ENCODE measurements at places on chromosomes 2 and 18. TPM values are rescaled to one million over a fixed set of nuclear protein-coding genes. Genes with fewer than 3 reads are reported as not detected.

Gene PSMA8
- polyA plus RNA-seq = not detected

- DNase-seq = no peak
Measured at GRCh38 chr2:29848566-29849310, 72.6 kb downstream of the ALK start.

Gene DNAJC10
- polyA plus RNA-seq = 157 TPM

DNA sequence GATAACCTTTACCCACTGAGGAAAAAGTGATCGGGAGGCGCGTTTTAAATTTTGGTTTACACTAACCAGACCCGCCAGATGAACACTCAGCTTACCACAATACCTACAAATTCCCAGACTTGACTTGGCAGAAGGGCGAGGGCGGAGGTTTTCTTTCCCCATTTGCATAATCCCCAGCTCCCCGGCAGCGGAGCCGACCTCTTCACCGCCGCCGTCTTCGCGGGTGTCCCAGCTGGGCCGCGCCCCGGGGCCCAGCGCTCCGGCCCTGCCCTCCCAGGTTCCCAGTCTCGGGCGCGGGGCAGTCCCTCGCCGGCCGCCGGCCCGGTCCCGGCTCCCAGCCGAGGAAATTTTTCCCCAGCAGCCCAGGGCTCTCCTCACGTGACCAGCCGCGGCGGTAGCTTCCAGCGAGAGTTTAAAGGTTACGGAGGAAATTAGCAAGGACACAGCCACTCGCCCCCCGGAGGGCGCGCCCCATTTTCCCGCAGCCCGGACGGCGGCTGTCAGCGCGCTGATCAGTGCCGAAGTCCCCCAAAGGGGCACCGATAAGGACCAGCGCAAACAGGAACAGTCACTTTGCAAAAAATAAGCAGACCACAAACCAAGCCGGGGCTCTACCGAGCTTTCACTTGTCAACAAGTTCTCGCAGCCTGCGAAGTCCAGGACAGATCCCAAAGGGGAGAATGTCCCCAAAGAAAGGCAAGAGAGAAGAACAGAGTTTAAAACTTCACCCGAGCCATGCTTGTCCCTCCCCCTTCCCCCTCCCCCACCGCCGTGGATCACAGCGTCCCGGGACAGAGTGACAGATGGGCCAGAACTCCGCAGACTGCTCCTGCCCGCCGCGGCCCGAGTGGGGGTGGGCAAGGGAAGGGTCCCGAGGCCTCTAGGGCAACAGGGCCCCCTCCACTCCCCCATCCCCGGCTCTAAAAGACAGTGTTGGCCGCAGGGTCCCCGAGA lies 1.3 kb upstream of the PRKCE start:
- no peak for DNase-seq

Gene ANKRD30B
- polyA plus RNA-seq = 0.14 TPM

Gene SAG
- 0.24 TPM for polyA plus RNA-seq

Gene FOXI3
- polyA plus RNA-seq = 0.20 TPM

- no peak for DNase-seq
Measured at GRCh38 chr18:26453386-26453901, 94.9 kb downstream of the KCTD1 start.

- DNase-seq = no peak
Measured at GRCh38 chr2:168585700-168586099, 129.6 kb downstream of the CERS6 start.

Gene GPR39
- 3.0 TPM for polyA plus RNA-seq

DNA sequence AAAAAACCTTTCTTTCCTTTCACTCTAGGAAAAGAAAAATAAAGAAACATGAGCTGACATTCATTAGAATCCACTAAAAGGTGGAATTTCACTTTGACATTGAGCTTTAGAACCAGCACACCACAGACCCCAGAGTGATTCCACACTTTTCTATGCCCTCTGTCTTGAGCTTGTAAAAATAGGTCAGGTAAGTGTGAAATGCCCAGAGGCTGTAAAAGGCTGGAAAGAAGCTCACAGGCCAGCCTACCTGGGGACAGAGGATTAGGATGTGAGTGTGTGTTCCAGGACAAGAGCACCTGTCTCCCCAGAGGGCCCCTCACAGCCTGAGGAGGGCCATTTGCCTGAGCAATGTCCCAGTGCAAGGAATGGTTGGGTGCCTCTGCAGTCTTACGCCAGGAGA lies 56.3 kb upstream of the MYO3B start:
- DNase-seq = no peak
